ENCODE measurements at places on chromosomes 4 and X. TPM values are rescaled to one million over a fixed set of nuclear protein-coding genes. Genes with fewer than 3 reads are reported as not detected.

DNA sequence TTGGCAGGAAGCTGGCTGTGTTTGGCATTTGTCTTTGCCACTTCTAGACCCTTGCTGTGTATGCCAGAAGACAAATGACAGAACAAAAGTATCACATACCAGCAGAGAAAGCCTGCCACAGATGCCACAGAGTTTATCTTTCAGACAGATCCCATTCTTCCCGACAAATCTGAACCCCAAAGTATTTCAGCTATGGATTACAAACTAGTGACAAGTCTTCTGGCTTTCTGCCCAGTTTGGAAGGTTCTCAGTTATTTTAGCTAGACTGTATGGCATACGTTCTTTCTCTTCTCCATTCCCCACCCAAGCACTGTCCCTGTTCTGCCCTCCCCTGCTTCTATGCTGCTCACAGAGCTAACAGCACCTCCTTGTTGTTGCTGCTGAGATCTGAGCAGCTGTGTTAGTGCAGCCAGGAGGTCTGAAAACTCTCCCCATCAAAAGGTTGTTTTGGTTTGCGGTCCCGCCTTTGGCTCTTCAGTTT, 236.7 kb downstream of the FRAS1 start:
- no peak for DNase-seq

DNA sequence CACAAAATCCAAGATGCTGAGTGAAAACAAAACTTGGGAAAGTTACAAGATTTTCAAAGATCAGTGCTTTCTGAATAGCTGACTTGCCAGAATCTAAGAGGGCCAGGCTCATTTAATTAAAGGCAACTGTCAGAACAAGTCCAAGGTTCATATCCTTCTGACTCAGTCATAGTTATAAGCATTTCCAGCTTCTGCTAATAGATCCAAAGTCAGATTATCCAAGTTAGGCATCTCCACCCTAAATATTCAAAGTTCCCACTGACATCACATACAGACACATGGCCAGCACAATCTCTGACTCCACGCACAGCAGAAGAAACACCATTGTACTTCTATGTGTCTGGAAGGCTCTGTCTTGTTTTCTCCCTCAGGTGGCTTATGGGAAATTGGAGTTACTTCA, 41.8 kb downstream of the GASK1B start:
- DNase-seq, result no peak

DNA sequence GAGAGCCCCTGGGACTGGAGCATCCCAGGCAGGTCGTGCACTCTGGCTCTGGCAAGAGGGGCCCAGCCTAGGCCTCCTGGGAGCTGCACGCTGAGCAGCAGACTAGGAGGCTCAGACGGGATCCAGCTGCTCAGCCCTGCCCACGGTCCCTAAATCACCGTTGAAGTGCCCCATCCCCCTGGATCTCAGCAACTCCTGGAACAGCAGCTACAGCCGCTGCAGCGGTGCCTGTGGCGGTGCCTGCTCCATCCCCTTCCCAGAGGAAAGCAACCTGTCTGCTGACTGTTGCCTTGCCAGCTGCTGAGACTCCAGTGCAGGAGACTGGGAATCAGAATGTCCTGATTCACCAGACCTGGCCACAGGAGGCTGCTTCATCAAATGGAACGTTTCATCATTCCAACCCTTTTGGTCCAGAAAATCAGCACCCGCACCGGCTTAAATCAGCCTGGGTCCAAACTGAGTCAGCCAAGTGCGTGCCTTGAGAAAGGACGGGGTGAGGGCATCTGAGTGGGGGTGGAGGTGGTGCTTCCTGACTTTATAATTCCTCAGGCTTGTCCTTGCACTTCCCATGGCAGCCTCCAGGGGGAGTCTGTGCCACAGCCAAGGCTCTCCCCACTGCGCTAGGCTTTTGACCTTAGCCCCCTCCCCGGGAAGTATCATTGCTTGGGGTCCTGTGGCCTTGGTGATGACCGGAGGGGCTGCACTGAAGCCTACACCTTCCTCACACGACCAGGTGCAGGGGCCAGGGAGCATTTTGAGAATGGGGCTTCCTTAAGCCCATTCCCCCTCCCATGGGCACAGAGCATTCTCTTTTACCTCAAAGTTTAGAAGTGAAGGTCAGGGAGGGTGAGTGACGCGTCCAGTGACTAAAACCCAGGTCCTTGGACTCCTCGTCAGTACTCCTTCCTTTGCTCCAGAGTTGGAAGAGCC, 6.5 kb downstream of the ZNF185 start:
- peak; percentile 56 for DNase-seq

GRCh38 chr4:8324640-8325239, 55.2 kb downstream of the HTRA3 start:
- DNase-seq, result no peak

Gene CHRDL1
- total RNA-seq, result 33.1 TPM
